ENCODE measurements at places on chromosomes 3 and 15.

- no peak for DNase-seq
Observed at GRCh38 chr3:16427103-16427965, 86.2 kb downstream of the RFTN1 start.

GRCh38 chr3:167406876-167407492 lies 26.9 kb upstream of the ZBBX start:
- no peak for DNase-seq

DNA sequence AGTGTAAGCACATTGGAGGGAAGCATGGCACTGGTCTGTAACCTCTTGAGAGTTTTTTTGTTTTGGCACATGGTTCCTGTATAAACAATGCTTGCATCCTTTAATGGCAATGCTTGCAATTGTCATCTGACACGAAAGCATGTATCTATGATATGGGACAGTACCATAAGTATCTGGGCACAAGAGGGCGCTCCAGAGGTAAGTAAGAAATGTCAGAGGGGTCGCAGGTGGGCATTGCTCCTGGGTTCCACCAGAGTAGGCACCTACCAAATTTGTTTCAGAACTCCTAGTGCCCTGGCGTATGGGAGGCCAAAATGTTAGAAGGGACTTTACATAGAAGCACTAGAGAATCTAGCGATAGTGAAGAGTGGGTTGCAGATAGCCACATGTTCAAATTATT lies 58.7 kb upstream of the BCHE start:
- no peak for DNase-seq

DNA sequence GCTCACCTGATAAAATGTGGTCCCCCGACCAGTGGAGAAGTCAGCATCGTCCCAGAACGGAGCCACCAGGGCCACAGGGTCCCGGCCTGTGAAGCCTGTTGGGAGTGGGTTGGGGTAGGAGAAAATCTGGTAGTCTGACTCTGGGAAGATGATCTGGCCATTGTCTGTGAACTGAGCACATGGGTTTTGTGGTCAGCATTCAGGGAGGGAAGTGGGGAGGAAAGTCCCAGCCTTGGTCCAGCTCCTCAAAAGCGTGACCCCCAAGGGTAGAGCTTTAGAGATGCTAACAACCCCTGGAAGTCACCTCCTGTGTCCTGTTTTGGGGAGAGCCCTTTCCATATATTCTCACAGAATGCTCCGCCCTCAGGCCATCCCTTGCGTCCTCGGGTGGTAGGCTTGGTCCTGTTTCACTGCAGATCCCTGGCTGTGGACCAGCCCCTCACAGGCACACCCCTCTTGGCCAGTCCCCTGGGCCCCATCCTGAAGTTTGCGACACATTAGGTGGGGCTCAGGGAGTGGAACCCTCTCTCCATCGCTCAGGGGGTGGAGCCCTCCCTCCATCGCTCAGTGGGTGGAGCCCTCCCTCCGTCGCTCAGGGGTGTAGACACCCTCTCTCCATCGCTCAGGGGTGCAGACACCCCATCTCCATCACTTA lies 40.0 kb downstream of the MUC4 start:
- no peak for DNase-seq

GRCh38 chr15:36401586-36401966 lies 177.8 kb upstream of the CDIN1 start:
- DNase-seq: no peak

DNA sequence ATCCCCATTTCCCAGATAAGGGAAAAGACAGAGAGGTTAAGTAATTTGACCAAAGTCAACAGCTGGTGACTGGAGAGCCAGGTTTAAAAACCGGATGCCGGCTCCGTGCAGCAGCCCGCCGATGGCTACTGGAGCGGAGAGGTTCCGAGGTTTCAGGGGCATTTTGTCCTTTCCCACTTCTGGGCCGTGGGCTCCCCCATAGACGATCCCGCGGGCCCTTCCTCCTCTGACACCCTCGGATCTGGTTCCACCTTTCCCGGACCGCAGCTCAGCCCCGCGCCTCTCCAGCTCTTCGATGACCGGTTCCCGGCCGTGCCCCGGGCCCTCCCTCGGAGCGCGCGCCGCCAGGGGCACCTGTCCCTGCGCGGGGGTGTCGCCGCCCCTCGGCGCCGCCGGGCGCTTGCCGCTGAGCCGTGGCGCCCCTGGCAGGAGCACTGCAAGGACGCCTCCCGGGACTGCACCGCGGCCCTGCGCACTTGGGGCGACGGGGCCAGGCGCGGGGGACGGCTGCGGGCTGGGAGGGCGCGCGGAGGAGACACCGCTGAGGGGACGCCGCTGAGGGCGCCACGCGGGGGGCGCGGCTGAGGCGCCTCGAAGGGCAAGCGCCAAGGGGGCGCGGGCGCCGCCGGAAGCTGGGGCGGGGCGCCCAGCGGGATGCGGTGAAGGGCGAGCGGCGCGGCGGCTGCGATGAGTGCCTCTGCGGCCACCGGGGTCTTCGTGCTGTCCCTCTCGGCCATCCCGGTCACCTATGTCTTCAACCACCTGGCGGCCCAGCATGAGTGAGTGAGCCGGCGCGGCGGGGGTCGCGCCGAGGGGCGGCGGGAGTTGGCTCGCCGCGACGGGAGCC lies at the start of gene TM6SF1:
Gene TM6SF1, plus strand, starts transcription at position 652 of the 847 bp plus-strand sequence. Its CDS starts 36 bp downstream, at position 688.
- no peak for DNase-seq

DNA sequence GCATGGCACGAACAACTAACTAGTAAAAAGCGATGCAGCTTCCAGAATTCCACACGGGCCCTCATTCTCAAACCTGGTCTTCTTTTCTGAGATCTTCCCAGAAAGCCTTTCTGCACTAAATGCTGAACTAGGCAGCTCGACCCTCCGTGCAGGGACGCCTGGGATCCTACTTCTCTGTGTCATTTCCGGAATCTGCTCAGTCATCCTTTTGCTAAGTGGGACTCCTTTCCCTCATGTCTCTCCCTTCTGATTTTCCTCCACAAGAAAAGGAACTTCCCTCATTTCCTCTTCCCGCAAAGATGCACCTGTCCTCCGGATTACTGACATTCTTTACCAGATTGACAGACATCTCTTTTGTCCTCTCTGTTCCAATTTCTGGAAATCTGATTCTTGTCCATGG lies 9.2 kb upstream of the HES1 start:
- no peak for DNase-seq

DNA sequence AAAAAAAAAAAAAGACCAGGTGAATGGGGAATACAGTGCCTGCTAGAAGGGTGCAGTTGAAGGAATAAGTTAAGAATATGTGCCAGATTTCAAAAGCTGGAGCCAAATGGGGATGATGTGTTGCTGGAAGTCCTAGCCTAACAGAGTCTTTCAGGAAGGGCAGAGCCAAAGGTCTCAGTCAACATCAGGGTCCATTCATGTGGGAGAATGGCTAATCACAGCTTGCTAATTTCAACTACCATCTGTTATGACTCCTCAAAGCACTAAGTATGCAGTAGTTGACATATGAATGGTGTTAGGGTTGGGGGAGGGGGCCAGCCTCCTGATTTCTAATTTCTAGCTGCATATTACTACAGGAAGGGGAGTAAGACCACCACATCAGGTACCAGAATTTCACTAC lies 4.4 kb downstream of the ZBTB38 start:
- no peak for DNase-seq

DNA sequence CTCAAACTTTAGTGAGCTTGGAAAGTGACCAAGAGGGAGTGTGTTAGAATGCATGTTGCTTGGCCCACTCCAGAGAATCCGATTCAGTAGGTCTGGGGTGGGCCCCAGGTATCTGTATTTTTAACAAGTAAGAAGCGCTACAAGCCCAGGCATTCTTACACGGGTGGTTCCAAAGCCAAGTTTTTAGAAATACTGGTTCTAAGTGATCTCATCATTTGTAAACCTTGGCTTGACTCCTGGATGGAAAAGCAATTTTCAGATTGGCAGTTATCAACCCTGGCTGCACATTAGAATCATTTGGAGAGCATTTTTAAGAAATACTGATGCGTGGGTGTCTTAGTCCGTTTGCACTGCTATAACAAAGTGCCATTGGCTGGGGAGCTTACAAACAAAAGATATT lies 27.3 kb upstream of the ST8SIA2 start:
- no peak for DNase-seq

DNA sequence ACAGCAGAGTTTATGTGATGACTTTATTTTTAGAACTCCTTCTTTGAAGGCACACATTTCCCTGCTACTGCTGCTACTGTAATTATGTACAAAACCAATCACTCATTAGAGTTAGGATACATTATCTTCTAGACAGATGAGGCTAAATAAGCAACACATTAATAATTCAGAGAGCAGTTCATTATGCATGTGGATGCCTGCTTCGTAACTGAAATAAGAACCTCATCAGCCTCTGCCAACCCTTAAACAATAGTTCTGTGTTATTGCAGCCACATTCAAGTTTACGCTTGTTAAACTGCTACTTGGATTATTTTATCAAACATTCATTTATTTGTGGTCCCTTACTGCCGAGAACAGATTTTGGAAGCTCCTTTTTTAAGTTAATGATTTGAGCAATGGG lies 52.5 kb upstream of the C15orf61 start:
- DNase-seq: no peak

GRCh38 chr3:127978636-127979035 lies 63.6 kb downstream of the KBTBD12 start:
- no peak for DNase-seq

- DNase-seq: no peak
Observed at GRCh38 chr3:26962492-26963360, 340.2 kb downstream of the LRRC3B start.

DNA sequence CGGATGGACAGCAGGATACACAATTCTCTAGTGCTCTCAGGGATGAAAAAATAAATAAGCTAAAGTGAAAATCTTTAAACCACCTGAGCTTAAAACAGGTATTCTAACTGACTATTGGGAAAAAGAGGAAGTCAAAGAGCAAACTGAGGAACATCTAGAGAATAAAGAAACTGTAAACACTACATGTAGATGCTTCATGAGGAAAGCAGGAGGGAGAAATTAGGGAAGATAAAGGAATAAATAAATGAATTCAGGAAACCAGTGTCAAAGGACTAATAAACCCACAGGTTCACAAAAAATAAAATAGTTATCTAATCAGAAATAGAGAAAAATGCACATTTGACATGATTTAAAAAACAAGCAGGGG lies 525 bp upstream of the MCCC1 start:
- DNase-seq: no peak

Measured in naive thymus-derived CD8-positive, alpha-beta T cell (primary cell).